H9 (cell line): ENCODE measurements at places on chromosomes 16 and 17.

- no peak for DNase-seq
Measured at GRCh38 chr17:56899403-56899802, 14.4 kb downstream of the TRIM25 start.

GRCh38 chr17:70352834-70353233, 183.5 kb downstream of the KCNJ2 start:
- DNase-seq = no peak

DNA sequence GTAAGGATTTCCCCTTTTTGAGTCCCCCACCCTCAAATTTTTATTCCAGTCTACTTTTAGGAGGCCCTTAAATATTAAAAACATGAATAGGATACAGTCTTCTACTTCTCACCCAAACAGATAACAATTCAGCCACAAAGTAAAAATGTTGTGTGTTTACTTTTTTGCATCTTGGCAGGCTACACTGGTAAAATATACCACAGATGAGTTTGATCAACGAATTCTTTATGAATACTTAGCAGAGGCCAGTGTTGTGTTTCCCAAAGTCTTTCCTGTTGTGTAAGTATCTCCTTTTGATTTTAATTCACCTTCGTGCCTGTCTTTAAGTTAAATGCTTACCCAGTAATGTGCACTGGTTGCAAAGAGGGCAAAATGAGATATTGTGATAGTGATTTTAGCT, 34.4 kb upstream of the RAB11FIP4 start:
- no peak for DNase-seq

GRCh38 chr16:29987371-29988085, 7.9 kb downstream of the HIRIP3 start:
- DNase-seq = no peak

DNA sequence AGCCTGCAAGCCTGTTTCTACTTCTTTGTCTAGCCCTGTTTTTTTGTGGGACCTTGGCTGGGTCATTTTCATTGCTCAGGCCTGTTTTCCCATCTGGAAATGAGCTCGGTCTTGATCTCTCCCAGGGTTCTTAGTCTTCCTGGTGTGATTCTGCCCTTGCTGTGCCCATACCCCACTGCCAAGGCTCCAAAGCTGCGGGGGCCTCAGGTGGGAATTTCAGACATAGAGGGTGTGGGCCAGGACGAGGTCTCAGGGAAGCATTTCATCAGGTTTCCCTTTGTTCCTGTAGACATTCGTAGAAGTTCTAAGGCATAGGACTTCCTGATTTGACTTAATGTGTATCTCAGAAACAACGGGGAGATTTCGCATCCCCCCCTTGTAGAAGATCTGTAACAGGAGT, 5.8 kb downstream of the MPRIP start:
- DNase-seq = peak; percentile 22

DNA sequence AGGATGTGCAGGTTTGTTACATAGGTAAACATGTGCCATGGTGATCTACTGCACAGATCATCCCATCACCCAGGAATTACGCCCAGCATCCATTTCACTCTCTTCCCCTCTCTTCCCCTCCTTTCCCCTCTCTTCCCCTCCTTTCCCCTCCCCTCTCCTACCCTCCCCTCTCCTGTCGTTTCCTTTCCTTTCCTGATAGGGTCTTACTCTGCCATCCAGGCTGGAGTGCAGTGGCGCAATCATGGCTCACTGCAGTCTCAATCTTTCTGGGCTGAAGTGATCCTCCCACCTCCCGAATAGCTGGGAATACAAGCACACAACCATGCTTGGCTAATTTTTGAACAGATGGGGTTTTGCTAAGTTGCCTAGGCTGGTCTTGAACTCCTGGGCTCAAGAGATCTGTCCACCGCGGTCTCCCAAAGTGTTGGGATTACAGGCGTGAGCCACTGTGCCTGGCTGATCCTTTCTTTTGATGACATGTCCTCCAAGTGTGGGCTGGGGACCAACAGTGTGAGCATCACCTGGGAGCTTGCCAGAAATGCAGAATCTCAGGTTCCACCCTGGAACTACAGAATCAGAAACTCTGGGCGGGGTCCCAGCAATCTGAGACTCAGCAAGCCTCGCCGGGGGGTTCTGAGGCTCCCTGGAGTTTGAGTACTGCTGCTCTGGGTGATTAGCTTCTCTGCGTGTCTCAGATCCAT, 10.8 kb downstream of the ATP2C2 start:
- DNase-seq = no peak

- no peak for DNase-seq
Measured at GRCh38 chr16:86805188-86805587, 226.8 kb downstream of the FOXL1 start.

- no peak for DNase-seq
Measured at GRCh38 chr16:88640039-88640495, 1.7 kb downstream of the IL17C start.

- no peak for DNase-seq
Measured at GRCh38 chr17:81553616-81554181, 1.5 kb upstream of the FAAP100 start.

DNA sequence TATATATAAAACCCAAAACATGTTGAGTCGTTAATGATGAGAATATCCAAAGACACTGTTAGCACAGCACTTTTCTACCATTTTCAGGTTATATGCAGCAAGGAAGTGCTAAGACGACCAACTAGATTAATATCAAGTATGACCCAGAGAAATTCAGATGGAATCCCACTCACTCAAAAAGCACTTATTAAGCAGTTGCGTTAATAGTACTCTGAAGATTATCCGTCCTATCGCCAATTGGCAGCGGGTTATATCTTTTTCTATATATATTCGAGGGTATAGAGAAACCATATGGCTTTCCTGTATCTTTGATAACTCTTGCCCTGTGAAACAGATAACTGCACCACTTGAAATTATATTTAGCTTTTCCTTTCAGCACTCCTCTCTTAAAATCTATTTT, 1.1 kb downstream of the CRLF3 start:
- no peak for DNase-seq

DNA sequence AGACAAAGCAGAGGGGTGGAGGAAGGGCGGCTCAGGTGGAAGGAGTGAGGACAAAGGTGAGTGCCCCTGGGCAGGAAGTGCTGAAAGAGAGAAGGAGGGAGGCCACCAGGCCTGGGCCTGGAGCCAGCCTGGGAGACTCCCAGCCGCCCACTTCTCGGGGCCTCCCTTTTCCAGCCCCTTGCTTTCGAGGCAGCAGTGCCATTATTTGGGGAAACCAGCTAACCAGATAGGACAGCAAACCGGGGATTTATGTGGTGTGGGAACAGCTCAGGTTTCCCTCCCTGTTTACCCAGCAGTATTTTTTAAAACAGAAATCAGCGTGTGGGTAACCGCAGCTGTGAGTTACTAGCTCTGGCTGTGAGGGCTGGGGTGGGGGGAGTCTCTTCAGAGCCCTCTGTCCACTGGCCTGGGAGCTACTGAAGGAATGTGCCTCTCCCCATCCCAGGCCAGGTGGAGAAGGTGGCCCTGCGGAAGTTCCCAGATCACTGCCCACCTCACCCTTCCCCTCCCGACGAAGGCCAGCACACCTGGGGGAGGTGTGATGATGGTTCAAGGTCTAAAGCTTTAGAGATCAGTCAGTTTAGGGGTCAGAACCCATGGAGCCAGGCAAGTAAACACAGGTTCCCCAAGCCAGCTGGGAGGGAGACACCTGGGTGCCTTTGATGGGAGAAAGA, 8.4 kb upstream of the MEOX1 start:
- DNase-seq = peak; percentile 67

DNA sequence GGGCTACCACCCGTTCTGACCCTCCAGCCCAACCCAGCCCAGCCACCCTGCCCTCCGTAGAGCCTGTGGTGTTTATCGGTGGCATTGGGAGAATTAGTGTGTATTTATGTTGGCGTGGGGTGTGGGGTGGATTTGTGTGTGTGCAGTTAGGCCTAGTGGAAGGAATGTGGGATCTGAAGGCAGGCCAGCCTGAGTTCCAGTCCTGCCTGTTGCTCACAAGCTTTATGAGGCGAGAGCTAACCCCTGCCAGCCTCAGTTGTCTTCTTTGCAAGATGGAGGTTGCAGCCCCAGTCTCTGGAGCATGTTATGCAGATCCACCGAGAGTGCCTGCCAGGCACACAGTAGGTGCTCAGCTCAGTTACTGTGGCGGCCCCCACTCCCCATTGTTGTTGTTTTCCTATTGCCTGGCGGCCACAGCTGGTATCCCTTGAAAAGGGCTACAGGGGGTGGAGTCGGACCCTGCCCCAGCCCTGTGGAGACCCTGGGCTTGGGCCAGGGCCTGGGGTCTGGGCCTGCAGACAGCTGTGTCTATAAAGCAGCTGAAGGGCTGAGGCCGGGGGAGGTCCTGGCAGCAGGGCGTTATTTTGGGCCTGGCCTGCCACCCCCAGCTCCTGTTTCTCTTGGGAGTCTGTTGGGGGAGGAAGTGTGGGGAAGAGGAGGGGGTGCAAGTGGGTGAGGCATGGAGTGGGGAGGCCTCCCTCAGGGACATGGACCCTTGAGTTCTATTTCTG, 5.1 kb downstream of the ERBB2 start:
- peak; percentile 59 for DNase-seq

DNA sequence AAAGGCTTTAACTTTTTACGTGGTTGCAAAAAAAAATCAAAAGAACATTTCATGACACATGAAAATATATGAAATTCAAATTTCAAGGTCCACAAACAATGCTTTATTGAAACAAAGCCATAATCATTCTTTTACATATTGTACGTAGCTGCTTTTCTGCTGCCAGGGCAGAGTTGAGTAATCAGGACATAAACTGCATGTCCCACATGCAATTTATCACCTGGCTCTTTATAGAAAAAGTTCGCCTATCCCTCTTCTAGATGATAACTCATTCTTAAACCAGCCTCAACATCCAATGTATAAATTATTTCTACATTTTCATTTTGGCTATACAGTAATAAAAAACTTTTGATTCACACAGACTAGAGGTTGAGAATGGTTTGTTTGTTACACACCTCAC, 154.9 kb downstream of the AXIN2 start:
- no peak for DNase-seq

- DNase-seq = no peak
Measured at GRCh38 chr16:58635502-58635901, 5.9 kb upstream of the CNOT1 start.

GRCh38 chr16:54628796-54629625, 301.7 kb upstream of the IRX5 start:
- DNase-seq = no peak

DNA sequence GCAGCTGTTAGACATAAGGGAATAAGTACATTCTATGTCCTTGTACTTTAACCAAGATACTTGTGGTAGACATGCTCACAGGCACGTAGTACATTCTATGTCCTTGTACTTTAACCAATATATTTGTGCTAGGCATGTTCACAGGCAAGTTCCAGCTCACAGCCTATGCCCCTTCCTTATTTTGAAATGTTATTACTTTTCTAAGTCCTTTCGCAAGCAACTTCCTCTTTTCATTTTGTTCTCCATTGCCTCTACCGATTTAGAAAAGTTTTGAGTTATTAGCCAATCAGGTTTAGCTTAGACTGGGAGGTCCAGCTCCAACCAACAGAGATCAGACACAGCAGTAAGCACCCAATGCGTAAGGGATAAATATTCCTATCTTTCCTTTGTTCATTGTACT, 60.1 kb upstream of the NUDT7 start:
- no peak for DNase-seq

DNA sequence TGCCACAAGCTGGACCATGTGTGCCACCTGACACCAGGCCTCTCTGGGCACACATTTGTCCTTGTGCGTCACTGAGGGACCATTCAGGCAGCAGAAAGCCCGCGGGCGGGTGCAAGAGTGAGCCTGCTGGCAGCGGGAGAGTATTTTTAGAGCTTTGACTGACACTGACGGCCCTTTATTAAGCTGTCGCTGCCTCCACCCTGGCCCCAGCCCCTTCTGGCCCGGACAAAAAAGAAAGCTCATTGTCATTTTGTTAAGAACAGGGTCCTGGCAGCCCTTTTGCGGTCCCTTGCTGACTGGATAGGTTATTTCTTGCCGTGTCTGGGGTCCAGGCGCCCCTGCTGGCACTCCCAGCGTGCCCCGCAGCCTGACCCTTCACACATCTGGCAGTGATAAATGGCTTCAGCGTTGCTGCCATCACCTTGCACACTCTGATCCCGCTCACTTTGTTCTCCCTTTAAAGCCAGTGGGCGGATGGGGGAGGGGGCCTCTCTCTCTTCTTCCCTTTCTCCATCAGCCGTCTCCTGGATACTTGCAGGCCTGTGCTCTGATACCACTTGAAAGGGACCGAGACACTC, 78.4 kb upstream of the NKD1 start:
- DNase-seq = no peak

DNA sequence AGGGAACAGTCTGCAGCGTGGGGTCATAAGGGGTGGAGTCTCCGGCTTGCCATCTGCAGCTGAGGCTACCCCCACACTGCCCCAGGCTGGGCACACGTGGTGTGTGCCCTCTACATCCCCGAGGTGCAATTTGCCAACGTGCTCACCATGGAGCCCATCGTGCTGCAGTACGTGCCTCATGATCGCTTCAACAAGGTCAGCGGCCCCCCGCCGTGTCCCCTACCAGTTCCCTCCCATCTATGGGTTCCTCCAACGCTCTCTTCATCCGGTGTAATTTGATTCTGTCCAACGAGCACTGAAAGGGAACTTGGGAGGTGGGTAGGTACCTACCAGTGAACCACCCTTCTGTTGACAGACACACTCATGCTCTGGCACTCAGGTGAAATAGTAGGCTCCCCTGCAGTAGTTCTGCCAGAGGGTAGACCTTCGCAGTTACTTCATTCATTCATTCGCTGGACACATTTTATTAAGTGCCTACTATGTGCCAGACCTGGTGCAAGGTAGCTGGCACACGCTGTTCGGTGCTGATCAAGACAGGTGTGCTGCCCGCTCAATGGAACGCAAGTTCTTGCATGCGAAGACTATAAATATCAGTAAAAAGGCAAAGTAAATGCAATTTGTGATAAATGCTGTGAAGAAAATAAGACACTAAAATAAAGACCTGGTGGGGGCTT, 2.7 kb downstream of the MLLT6 start:
- DNase-seq = no peak

GRCh38 chr17:66673668-66674276, 161.1 kb upstream of the CACNG5 start:
- DNase-seq = peak; percentile 66

GRCh38 chr17:14693382-14693781, 392.5 kb downstream of the HS3ST3B1 start:
- no peak for DNase-seq

- DNase-seq = no peak
Measured at GRCh38 chr17:50947782-50948543, 81.8 kb upstream of the TOB1 start.

GRCh38 chr17:409308-409847, 56.8 kb upstream of the RPH3AL start:
- DNase-seq = no peak

DNA sequence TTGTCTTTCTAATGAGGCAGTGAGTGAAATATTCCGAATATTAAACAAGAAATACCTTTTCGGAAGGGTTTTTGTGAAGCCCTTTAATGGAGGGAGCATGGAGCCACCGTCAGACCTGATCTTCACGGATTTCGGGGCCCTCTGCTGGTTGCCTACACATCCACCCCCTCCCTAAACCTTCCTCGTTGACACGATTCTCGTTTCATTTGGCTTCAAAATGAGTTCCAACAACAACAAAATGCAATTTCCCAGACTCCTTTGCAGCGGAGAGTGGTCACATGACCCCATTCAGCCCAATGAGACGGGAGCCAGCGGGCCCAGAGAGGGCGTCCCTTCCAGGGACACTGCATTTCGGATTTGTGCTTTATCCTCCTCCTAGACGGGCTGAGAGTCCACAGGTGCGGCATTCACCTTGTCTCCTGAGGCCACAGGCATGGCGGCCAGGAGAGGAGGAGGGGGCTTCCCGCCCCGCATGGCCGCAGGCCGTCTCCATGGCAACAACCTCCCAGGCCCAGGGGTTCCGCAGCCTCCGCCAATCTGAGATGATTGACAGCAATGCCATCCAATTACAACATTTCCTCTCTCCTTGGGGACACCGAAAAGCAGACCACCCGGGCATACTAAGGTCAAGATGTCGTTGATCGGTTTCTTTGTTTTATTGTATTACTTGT, 259.8 kb downstream of the C16orf95 start:
- peak; percentile 73 for DNase-seq
